A172 (cell line): ENCODE measurements at places on chromosomes 3 and 15. TPM values are rescaled to one million over a fixed set of nuclear protein-coding genes. Genes with fewer than 3 reads are reported as not detected.

- no peak for DNase-seq
These were observed 119.7 kb downstream of the SST start for GRCh38 chr3:187550446-187550845.

DNA sequence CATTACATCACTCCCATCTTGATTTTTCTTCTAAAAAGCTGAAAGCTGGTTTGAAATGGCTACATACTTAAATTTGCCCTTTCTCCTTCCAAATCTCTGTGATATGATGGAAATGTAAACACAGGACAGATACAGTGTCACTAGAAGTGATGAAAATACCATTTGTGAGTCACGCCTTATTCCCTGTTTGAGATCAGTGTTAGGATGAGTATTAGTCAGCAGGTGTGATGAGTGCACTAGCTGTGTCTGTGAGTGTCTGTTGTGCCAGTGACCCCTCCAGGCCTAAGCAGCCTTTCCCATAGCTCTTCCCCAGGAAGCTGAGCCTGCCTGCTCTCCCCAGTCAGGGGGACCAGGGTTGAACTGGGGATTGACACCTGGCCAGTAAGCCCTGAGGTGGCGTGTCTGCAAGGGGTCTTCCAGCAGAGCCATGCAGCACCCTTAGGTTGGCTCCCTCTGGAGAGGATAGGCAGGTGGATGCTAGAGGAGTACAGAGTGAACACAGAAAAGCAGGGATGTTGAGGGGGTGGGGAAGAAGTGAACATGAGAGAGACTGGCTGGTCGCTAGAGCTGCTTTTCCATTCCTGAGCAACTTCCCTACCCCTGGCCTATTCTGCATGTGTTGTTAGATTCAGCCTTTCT is 92.0 kb downstream of the PDE8A start:
- peak; percentile 31 for DNase-seq

DNA sequence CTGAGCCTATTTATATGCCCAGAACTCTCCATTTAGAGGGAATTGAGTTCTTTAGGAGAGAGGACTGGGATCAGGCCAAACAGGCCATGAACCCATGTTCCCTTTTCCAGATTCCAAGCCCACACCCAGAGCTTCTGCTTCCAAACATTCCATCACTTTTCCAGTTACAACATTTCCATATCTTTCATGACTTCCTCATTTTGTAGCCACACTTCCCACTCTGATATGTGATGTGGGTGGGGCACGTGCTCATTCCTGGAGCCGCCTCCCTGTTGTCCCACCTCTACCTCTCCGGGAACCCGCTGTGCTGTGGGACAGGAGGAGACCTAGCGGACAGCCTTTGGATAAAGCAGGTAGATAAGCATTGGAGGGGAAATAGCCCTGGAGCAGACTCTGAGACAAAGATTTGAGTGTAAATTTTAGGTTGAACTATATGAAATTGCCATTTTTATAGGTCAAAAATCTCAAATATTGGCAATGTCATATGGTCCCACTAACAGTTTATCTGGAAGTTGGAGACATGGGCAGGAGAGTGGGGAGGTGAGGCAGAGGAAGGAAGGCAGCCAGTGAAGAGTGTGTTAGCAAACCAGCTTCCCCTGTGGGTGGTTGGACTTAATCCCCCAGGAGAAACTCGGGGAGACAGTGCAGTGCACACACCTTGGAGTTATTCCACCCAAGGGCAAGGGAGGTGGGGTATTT is 31.8 kb downstream of the CYP8B1 start:
- no peak for DNase-seq

DNA sequence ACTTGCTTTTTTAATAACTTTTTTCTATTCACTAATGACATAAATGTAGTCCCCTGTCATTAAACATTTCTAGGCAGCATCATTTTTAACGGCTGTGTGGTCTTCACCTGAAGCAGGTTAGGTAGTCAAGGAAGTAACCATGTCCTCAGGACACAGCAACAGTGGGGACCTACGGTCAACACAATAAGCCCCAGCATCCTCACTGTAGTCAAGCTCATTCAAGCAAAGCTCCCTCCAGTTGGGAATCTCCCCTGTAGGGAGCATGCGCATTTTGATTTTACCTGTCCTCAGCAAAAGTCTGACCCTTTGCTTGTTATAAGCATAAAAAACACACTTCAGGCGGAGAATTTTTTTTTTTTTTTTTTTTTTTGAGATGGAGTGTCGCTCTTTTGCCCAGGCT is 151.4 kb downstream of the SHQ1 start:
- no peak for DNase-seq

ATP13A5 gene
- not detected in 2 replicates for total RNA-seq

GRCh38 chr3:197809356-197810020 is 18.4 kb downstream of the LRCH3 start:
- peak; percentile 12 for DNase-seq

GABRR3 gene
- not detected in 2 replicates for total RNA-seq

DNA sequence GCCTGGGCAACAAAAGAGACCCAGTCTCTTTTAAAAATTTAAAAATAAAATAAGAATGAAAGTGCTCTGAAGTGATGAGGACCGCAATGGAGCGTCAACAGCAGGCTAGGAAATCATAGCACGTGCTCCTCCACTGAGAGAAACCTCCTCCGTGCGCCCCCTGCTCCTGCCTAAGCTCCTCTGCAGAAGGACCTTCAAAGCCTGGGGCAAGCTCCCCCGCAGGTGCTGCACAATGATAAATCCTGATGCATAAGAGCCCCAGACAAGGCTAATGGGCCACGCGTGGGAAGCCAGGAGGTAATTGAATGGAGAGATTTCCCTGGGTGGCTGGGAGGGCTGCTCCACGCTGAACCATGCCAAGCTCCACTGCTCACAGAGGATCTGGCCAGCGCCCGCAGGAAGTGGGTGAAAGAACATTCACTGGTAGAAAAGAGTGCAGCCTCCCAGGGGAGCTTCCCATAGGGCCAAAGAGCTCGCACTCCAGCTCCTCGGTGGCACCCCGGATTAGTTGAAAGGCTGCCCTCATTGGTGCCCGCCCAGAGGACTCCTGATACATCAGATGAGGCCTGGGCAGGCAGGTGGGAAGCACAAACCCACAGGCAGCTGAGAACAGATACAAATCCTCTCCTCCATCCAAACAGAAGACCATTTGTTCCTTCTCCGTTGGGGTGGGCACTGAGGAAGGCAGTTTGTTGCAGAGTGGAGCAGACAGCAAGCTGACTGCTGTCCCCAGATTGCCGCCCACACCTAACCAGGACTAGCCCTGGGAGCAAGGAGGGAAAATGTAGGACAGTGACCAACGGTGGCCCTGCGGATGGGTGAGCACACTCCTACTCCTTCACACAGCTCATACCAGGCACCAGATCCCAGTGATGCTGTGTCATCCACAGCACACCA is 52.5 kb downstream of the CPN2 start:
- no peak for DNase-seq

GRCh38 chr3:101163554-101163953 is 156.8 kb downstream of the IMPG2 start:
- DNase-seq, result no peak

DNA sequence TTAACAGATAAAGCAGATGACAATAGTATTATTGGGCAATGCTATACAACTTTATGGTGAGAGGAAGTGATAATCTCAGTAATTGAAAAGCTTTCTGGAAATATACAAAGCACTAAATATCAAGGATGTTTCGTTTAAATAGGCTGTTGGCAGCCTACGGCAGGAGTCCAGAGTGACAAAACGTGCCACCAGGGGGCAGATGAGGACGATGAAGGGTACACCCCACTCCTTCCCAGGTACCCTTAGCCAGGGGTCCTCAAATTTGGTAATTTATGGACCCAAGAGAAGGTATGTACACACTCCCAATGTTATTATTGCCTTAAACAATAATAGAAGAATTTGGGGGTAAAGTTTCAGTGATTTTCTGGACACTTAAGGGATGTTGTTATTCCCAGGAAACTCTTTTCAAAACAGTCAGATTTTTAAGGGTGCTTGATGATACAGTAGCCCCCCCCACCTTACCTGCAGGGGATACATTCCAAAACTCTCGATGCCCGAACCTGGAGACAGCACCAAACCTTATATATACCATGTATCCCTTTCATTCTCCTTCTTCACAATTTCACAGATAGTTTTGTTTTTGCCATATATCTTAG is 1.4 kb upstream of the MAGEL2 start:
- DNase-seq, result peak; percentile 2

- peak; percentile 96 for DNase-seq
These were observed 30.5 kb downstream of the OXSM start for GRCh38 chr3:25820366-25820765.

DNA sequence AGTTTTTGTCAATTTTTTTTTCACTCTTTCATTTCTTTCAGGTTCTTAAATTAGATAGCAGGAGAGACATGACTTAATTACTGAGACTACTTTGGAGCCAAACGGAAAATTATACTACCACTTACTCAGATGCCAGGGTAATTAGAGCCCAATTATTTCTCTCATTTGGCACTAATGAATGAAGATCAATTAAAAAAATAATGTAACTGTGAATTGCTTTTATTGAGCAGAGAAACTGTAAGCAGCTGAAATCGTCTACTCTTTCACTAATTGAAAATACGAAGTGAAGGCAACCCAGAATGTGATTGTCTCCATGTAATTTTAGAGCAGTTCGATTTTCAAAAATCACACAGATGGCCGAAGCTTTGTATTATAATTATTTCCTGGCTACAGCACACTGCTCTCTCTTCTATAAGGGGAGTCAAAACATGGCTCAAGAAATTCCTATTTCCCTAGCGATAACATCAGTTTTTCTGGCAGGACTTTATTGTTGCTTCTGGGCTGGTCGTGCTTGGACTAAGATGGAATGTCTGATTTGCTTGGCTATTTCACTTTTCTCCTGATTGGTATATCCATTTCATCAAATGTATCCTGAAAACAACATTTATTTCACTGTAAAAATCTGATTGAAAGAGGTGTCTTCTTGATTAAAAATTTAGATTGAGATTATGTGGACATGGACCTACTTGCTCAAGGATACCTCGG is 55.8 kb upstream of the PDZRN3 start:
- DNase-seq, result no peak

- DNase-seq, result no peak
These were observed 17.1 kb upstream of the SLC24A5 start for GRCh38 chr15:48103647-48104046.

DNA sequence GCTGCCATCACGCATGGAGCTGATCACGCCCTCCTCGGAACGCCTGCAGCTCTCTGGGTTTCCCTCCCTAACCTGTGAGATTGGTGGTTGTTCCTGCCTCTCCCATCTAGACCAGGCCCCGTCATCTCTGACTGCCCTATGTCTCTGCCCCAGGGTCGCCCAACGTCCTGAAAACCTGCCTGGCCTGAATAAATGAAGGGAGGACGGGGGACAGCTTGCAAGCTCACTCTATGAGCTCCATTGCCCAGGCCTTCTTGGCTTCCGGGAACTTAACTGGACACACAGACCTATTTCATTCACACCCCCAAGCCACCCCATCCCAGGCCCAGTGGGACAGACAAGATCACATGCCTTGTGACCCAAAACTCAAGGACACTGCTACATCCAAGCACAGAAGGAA is 274.2 kb downstream of the XXYLT1 start:
- no peak for DNase-seq

GRCh38 chr3:156460206-156460611 is 94.7 kb downstream of the SSR3 start:
- DNase-seq, result no peak

DNA sequence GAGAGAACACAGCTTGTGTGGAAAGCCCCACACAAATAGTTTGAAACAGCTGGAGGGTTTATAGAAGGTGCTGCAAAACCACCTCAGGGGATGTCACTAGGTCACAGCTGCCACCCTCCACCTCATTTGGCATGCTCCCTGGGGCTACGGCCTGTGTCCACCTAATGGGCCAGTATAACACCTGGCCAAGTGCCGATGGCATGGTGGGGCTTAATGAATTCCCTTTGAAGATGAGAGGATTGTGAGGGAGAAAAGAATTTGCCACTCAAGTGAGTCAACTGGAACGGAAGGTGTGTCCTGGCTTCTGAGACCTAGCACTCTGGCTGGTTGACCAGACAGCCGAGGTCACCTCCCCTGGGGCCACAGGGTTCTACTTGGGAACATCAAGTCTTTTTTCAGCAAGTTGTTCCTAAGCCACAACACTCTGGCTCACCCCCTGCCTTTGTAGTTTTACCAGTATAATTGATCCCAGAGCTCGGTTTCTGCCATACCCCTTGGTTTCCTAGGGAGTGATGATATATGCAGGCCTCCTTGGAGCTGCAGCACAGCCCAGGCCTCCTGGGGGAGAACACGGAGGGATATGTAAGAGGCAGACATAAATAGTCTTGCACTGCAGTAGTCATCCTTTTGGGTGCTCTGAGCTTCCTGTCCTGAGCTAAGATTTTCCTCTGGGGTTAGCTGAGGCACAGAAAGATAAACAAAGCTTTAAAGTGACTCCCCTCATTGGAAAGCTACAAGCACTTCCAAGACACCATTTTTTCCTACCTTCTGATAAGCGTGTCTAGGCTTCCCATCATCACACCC is 178.2 kb upstream of the LPP start:
- no peak for DNase-seq

P3H2 gene
- total RNA-seq, result 12.6 and 30.3 TPM in 2 replicates

GRCh38 chr3:39755100-39755499 is 54.3 kb upstream of the MYRIP start:
- no peak for DNase-seq

GRCh38 chr3:78562328-78562727 is 1205.5 kb downstream of the ROBO1 start:
- DNase-seq, result no peak

DNA sequence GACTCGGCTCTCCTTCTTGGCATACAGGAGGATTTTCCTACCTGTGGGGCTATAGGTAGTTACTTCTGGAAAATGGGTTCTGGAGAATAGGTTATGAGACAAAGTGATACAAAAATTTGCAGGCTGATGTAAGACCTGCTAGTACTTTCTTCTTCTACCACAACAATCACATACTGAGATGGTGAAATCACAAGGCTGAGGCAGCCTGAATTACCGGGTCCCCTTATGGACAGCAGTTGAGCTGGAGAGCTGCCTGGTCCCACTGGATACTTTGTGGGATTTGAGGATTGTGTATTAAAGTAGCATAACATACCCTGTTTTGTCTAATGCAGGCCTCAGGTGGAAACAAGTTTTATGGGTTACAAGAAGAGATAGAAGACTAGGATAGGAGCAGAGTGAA is 86.5 kb upstream of the FAM98B start:
- no peak for DNase-seq

- no peak for DNase-seq
These were observed 91.5 kb downstream of the RPL22L1 start for GRCh38 chr3:170778240-170779217.

CLDN11 gene
- not detected in 2 replicates for total RNA-seq

SYNPR gene
- not detected in 2 replicates for total RNA-seq

GRCh38 chr15:29452881-29453731 is 183.5 kb upstream of the NSMCE3 start:
- DNase-seq, result peak; percentile 6

- peak; percentile 97 for DNase-seq
These were observed 30.6 kb upstream of the SLC6A6 start for GRCh38 chr3:14371573-14372474.

DNA sequence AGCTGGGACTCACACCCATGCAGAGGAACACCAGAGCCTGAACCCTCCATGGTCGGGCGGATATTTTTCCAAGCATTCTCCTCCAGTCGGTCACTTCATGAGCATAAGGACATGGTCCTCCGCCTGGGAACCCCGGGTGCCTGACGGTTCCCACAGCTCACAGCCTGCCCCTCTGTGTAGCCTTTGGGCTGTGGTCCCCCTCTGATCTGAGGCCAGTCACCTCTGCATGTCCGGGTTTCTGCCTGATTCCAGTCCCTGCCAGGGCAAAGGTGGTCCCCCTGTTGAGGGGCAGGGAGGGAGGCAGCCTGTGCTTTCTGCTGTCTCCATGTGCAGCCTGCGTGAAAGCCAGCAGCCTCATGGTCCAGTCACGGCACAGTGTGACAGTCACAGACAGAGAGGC is 76.6 kb upstream of the KLF13 start:
- DNase-seq, result no peak

- no peak for DNase-seq
These were observed 21.4 kb downstream of the ARL8B start for GRCh38 chr3:5143464-5143863.

KLHL40 gene
- total RNA-seq, result not detected in 2 replicates
